ENCODE measurements at places on chromosomes 13 and 19. TPM values are rescaled to one million over a fixed set of nuclear protein-coding genes. Genes with fewer than 3 reads are reported as not detected.

DNA sequence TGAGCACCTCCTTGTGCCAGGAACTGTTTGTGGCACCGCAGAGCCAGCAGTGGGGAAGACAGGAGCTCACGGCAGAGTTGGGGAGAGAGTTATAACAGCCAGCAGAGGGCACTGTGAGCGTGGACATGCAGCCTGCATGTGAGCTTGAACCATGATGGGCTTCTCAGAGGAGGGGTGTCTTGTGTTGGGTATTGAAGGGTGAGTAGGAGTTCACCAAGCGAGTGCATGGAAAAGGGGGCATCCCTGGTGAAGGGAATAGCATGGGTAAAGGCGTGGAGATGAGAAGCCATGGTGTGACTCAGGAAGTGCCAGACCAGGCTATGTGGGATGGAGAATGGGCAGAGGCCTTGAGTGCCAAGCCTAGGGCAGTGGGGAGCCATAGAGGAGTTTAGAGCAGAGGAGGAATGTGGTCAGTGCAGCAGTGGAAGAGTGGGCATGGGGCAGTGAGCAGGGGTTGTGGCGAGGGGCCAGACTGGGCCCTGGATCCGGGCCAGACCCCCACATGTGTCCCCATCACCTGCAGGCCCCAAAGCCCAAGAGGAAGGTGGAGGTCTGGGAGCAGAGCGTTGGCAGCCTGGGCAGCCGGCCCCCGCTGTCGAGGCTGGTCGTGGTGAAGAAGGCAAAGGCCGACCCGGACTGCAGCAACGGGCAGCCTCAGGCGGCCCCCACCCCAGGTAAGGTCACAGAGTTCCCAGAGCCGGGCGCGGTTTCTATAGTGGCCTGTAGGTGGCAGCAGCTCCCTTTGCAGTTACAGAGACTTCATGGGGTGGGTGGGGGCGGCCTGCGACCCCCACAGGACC, 11.8 kb upstream of the SHD start:
- DNase-seq, result peak; percentile 72

Gene CPAMD8
- not detected for total RNA-seq

Gene GFY
- total RNA-seq, result not detected

DNA sequence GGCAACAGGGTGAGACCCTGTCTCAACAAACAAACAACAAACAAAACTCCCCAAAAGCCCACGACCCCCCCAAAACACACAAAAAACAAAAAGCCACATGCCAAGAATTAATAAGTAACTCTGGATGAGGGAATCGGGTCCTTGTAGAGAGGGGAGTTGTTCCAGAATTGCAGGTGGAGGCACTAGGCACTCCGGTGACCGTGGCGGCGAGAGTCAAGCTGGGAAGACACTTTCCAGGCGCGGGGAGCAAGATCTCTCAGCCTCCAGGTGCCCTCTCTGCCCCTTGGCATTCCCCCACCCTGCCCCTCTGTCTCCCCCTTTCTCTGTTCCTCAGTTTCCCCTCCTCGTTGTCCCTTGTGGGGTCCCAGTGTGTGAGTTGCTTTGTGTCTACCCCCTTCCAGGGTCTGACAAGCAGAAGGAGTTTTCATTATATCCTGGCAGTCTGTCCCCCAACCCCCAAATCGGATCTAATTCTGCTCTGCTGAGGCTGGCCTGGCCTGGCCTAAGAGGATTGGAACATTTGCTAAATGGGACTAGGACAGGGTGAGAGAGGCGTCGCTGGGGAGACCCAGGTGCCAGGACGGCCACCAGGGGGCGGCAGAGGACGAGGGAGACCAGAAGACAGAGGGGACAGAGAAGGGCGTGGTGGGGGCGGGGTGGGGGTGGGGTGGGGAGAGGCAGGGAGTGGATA, 8.3 kb upstream of the CRX start:
- DNase-seq, result peak; percentile 44

All from A172 (cell line).